ENCODE measurements at places on chromosomes 6 and 20.

- peak; percentile 39 for DNase-seq
Measured at GRCh38 chr20:41118632-41119031, 18.7 kb upstream of the PLCG1 start.

GRCh38 chr6:13681305-13682061 is 30.2 kb downstream of the RANBP9 start:
- DNase-seq = no peak

GRCh38 chr20:42118409-42119125 is 500.4 kb upstream of the CHD6 start:
- DNase-seq = no peak

- DNase-seq = no peak
Measured at GRCh38 chr20:36061754-36062153, 92.8 kb upstream of the EPB41L1 start.

GRCh38 chr6:138572167-138572875 is 73.0 kb upstream of the NHSL1 start:
- no peak for DNase-seq

GRCh38 chr6:84462698-84463097 is 235.3 kb upstream of the CEP162 start:
- no peak for DNase-seq

DNA sequence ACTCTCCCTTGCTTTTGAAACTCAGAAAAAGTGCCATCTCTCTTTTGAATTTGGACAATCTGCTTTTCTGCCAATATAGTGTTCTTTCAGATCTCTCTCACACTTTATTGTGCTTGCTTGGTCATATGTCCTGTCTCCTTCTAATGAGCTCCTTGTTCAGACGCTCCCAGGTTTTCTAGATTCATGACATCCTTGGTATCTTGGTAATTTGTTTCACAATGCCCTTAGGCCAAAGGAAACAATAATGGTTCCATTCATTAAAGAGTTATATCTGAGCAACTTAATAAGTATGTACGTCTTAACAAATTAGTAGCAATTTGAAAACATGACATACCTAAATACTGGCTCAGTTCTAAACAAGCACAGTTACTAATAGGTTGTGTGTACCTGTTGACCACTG is 293.4 kb upstream of the SPTLC3 start:
- DNase-seq = no peak

GRCh38 chr20:19370076-19371075 is 157.9 kb downstream of the SLC24A3 start:
- no peak for DNase-seq

DNA sequence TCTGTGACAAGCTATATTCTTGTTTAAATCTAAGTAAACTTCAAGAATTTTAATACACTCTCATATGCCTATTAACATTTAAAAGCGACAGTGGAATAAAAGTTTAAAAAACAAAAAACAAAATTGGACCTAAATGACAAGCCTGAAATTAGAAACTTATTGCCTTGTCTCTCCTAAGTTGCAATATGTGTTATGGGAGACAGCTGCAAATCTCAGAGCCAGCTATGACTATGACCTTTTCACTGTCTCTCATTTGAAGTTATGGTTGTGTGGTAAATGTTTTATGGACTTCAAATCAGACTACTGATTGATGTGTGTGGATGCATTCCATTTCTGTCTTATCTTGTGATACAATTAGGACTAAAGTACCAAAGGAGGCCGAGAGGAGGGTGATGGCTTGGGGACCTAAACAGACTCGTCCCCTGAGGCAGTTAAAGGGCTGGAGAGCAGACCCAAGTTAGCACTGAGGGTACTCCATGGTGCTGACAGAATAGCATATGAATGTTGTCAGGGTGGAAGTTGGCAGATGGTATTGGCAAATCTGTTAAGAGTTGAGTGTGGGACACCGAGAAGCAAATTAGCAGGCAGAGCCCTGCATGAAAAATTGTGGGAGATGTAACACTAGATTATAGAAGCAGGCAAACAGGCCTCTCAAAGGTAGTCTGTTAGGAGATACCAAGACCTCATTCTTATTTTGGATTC is 930.1 kb upstream of the MAN1A1 start:
- DNase-seq = no peak

DNA sequence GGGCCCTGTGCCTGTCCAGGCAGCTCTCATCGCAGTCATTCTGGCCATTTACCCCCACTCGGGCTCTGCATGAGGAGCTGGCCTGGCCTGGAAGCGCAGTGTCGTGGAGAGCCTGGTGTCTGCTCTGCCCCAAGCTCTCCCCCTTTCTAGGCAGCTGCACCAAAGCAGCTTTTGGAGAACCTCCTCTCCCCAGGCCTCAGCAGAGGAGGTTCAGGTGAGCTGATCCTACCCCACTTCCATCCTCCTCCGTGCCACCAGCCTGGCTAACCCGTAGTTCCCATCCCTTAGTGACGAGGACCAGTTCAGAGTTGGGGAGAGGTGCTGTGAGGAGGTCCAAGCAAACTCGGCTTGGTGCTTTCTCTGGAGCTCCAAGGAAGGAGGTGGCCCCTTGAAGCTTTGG is 30.5 kb upstream of the PHACTR3 start:
- DNase-seq = no peak

DNA sequence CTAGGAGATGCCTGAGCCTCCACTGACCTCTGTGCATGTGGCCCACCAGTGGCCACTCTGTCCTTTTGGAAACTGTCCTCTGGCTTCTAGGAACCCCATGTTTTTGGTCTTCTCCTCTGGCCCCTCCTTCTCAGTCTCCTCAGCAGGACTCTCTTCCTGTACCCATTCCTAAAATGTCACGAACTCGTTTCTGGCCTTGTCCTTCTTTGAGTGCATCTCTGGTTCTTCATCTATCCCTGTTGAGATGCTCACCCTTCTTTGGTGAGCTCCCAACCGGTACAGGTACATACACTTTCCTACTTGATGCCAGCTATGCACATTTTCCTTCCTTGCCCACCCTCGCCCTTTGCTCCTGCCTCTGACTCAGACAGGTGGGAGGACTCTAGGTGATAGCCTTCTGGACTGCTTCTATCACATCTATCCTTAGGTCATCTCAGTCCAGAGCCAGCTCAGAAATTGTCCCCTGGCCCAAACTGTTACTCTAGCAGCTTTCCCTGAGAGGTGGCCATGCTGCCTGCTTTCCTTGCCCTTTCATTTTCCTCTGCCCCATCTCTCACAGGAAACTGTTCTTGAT is 14.8 kb upstream of the NNAT start:
- no peak for DNase-seq

DNA sequence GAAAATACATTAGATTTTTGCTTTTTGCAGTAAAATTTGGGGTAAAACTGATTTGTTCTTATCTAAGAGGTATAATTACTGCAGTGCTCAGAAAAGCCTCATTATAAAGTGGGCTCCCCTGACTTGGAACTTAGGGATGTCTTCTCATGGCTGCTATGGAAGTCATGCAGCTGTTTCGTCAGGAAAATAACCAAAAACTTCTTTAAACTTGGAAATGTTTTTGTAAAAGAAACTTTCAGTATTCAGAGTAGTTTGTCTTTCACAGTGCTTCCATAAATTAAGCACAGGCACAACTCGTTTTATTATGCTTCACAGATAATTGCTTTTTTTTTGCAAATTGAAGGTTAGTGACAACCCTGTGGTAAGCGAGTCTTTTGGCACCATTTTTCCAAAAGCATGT is 6.8 kb downstream of the MAPK14 start:
- no peak for DNase-seq

DNA sequence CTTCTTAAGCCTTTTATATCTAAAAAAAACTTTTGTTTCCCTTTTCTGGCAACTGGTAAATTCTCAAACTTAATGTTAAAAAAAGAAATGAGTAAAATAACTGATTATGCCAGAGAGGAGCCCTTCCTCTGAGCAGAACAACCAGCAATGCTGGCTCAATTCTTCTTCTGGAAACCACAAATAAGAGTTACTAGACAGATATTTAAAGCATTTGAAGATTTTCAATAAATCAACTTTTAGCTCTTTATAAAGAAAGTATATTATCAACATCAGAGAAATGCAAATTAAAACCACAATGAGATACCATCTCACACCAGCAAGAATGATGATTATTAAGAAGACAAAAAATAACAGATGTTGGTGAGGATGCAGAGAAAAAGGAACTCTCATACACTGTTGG is 61.1 kb upstream of the TCF21 start:
- DNase-seq = no peak

GRCh38 chr20:54197621-54198604 is 10.0 kb upstream of the PFDN4 start:
- DNase-seq = no peak

- no peak for DNase-seq
Measured at GRCh38 chr20:17785007-17785406, 85.2 kb downstream of the BANF2 start.
